ENCODE measurements at places on chromosomes 12 and 14. TPM values are rescaled to one million over a fixed set of nuclear protein-coding genes. Genes with fewer than 3 reads are reported as not detected.

DNA sequence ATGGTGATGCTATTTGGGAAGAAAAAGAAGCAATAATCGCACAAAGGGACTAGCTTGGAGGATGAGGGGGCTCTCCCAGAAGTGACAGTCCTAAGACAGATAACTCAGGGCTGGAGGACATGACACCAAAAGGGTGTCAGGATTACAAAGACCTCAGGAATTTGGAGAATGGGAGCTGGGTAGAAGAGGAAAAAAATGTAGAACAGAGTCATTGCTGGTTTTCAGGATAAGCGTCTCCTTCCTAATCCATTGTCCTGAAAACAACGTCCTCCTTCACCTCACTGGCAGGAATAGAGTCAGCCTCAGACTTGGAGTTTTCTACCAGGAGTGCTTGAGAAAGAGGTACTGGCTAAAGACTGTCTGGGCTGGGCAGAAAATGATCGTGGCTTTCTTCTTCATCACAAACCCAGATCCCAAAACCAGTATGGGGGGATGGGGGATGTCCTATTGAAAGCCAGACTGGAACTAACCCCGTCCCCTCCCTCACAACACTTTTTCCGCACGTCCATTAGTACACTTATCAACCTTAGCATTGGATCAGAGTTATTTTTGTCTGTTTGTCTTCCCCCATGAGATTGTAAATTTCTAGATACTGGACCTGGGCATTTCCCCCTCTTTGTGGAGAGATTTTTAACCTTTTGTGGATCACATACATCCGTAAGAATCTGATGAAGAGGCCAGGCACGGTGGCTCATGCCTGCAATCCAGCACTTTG, 14.3 kb downstream of the B4GALNT3 start:
- H3K27me3 ChIP-seq: peaks cover 2% of the 10 kb centered on the region
- DNase-seq: no peak
- peaks cover 24% of the 10 kb centered on the region for H3K4me1 ChIP-seq
- H3K36me3 ChIP-seq: no peaks in the 10 kb centered on the region
- no peak overlapping the region for H3K4me3 ChIP-seq

Gene ABCD2
- total RNA-seq: not detected

DNA sequence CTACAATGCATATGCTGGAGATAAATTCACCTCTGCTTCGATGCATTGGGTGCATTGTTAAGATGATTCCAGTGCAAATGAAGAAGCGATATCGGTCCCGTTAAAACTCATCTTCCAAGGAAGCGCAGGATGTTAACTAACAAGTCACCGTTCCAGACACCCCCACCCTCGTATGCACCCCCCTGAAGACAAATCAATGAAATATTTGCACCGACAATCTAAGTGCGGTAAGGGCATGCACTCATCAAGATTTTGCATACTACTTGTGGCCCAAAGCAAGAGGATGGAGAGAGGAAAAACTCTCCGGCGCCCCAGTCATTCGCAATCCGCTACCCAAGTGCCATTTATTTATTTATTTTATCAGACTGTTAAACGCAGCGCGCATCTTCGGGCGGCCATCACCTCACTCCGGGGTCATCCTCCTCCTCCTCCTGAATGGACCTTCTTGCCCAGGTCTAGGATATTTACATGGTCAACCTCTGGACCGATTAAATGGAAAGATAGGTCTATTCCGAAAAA, 1.2 kb downstream of the NOVA1 start:
- H3K4me3 ChIP-seq: peak overlapping the region; percentile 84
- no peak overlapping the region for H3K27ac ChIP-seq
- H3K4me1 ChIP-seq: peaks cover 22% of the 10 kb centered on the region

DNA sequence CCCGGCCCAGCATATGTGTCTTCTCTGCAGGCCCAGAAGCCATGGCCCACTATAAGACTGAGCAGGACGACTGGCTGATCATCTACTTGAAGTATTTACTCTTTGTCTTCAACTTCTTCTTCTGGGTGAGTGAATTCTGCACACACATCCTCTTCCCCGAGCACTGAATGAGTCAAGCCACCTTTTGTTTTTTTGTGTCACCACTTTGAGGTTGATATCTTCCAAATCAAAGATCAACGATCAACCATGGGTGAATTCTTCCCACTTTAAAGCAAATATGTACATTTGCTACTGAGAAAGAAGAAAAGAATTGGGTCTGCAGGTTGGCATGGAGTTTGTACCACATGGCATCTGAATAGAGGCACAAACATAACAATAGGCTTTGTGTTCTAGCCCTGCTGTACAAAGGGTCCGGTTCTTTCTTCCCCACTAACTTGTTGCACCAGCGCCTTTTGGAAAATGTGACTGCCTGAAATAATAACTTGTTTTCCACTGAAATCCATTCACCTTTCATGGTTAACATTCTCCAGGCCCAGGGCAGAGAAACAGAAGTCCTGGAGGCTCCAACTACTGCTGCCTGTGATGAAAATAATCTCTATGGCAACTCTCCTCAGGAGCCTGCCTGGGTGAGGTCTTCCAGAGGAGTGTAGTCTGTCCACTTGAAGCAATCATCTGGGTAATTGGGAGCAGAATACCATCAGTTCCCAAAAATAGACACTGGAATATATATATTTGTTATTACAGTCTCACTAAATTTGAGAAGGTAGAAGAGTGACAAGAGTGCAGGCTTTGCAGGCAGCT, 27.6 kb downstream of the TSPAN11 start:
- peaks cover 1% of the 10 kb centered on the region for H3K36me3 ChIP-seq
- peaks cover 6% of the 10 kb centered on the region for H3K27me3 ChIP-seq
- no peak overlapping the region for H3K27ac ChIP-seq
- no peaks in the 10 kb centered on the region for H3K4me1 ChIP-seq
- DNase-seq: no peak
- H3K4me3 ChIP-seq: no peak overlapping the region

All from chondrocyte (in vitro differentiated cells).